Effector CD8-positive, alpha-beta T cell (primary cell): ENCODE measurements at places on chromosomes 6 and 20.

GRCh38 chr6:70980727-70981126, 23.9 kb upstream of the B3GAT2 start:
- DNase-seq = no peak

GRCh38 chr20:57522380-57523140, 2.4 kb downstream of the CTCFL start:
- DNase-seq = no peak

- no peak for DNase-seq
Measured at GRCh38 chr20:20829681-20830080, 117.2 kb upstream of the RALGAPA2 start.

DNA sequence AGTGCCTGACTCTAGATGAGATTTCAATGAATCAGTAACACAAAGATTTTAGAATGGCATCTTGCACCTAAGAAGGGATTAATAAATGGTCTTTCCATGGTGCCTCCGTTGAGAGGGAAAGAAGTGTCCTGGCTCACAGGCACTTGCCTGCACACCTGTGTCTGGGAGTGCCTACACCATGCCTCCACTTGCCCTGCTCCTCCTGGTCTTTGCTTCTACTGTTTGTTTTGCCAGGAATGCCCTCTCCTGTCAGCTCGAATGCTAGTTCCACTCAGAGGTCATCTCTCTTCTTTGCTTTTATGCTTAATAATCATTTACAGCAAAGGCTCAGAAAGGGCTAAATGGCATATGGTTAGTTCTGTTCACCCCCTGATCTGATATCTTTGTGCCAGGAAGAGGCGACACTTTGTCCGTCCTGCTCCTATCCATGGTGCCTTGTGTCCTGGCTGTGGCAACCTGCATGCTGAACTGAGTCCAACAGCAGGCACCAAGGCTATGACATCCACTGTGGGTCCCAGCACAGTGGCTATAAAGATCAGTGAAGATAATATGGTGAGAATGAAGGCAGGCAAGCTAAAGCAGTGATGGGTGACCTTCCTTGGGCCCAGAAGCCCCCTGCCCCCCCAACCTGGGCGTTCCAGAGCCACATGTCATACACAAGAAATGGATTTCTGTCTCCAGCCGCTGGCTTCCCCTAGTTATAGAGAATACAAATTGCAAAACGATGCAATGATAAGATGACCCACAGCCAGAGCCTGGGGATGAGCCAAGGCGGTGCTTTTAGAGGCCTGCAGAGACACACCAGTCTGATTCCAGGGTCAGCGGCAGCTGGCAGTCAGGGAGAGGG, 1.4 kb downstream of the C6orf132 start:
- no peak for DNase-seq

DNA sequence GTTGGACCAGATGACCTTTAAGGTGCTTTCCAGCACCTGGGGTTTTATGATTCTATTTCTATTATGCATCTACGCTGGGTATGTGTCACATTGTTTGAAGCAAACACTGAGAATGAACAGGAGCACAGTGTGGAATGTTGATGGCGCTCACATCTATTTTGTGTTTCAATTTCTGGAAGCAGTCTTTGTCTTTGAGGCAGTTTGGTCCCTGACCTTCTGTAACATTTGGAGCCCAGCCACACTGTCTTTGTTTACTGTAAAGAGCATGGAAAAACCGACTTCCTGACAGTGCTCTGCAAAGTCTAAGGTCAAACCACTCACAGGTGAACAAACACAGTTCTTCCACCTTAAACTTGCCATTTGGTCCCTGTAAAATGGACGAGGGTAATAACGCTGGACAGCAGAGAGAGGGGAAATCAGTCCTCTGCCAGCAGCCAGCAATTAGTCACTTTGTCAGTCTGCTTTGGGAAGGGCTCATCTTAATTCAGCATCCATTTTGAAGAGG, 155.5 kb downstream of the PRL start:
- DNase-seq = no peak

DNA sequence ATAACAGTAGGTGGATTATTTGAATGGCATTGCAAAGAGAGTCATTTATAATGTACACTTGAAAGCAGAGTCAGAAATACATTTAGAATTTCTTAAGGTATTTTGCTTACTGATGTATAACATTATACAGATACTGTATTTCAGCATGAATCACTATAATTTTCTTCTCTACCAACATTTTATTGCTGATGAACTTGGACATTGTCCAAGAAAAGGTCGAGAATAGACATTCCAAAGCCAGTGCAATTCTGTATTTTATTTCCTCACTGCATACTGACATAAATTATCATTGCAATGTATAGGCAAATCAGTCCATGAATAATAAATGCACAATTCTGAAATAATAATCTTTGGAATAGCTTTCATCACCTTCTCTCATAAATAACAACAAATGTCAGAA, 1420.0 kb upstream of the EYS start:
- no peak for DNase-seq

DNA sequence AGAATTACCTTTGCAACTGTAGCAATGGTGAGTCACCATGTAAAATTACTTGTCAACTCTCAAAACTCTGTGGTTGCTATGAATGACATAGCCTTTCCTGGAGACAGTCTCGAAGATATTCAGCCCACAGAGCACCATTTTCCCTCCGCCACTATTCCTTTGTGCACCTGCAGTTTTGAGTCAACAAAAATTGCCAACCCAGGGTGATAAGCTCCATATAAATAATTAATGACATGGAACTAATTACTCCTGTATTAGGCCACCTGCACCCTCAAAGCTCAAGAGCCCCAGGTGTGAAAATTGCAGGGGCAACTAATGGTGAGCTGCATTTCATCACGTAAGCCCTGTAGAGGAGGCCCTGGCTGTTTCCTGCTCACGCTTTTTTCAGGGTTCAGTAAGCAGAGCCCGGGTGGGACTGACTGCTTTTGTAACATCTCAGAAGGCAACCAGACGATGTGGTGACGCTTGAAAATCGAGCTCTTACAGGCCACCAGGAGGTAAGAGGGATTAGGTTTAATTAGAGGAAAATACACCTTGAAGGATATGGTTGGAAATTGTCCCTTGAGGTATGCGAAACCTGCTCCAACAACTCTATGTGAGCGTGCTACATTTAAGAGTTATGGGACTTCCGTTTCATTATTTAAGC, 70.8 kb downstream of the BMP2 start:
- no peak for DNase-seq

DNA sequence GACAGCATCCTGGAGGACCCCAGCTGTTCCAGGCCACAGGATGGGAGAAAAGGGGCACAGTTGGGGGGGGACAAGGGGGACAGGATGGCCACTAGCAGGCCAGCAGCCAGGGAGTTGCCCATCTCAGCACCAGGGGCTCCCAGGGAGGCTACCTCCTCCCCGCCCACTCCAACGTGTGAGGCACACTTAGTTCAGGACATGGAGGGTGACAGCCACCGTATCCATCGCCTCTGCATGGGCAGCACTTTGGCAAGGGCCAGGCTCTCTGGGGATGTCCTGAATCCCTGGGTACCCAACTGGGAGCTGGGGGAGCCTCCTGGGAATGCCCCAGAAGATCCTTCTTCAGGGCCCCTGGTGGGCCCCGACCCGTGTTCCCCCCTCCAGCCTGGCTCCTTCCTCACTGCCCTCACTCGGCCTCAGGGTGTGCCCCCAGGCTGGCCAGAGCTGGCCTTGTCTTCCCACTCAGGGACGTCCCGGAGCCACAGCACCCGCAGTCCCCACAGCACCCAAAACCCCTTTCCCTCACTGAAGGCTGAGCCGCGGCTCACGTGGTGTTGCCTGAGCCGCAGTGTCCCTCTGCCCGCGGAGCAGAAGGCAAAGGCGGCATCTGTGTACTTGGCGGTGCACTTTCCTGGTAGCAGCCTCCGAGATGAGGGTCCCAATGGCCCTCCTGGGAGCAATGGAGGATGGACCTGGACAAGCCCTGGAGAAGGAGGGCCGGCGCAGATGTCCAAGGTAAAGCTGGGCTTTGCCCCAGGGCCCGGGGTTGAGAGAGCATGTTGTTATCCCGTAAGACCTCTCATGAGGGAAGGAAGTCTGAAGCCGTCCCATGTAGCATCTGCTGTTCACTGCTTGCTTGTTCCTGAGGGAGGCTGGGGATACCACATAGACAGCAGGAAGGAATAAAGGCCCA, 30.7 kb downstream of the ZNF831 start:
- DNase-seq = no peak

DNA sequence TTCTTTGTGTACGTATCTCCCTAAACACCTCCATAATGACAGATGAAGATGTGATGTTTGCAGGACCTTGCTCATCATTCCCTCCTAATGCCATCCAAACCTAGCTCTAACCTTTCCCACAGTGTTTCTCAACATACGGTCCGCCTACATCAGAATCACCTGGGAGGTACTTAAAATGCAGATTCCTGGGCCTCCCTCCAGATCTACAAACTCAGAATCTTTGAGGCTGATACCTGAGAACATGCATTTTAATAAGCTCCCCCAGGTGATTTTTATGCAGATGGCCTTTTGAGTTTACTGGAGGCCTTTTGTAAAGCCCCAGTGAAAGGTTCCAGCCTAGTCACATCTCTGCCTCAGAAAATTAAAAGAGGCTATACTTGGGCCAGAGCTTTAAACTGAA, 40.5 kb downstream of the METTL24 start:
- DNase-seq = no peak

DNA sequence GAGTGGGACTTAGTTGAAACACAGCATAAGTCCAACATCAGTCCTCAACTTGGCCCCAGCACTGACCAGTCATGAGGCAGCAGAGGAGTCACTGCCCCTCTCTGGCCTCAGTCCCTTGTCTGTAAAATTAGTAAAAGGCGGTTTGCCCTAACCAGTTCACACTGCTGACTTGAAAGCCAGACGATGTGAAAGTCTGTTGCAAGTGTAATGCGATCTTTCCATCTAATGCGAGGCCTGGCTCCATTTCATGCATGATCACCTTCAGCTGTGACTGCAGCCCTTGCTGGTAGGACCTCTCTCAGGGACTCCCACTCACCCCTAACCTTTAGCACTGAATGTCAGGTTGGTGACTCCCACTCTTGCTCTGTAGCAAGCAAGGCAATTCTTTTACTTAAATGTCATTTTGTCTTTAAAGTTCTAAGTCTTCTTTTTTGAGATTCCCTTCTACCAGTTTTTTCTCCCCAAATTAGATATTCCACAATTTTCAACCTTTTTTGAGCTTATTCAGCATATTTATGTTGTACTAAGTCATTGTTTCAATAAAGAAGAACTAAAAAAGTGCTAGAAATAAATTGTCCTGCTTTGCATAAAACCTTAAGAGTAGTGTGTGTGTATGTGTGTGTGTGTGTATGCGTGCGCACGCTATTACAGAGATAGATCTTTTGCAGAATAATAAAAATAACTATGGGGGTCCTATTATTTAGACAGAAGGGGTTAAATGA, 245.5 kb downstream of the PACRG start:
- no peak for DNase-seq

DNA sequence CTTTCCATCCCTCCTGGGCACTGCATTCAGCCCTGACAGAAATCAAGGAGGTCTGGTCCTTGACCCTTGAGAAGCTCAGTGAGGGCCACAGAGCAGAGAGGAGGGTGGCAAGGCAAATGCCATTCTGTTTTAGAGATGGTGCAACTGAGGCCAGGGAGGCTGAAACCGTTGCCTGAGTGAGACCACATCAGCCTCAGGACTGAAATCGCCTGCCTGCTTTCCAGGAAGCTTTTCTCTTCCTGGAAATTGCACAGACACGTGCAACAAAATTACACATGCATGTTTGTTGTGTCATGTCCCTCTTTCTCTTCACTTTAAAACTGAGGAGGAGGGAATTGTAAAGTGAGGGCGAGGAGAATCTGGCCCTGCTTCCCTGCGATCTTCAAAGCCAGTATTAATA, 113.7 kb upstream of the PDE10A start:
- DNase-seq = no peak

GRCh38 chr20:38208088-38208487, 43.0 kb upstream of the TGM2 start:
- DNase-seq = no peak

- peak; percentile 39 for DNase-seq
Measured at GRCh38 chr20:4038047-4038459, 22.7 kb upstream of the RNF24 start.

DNA sequence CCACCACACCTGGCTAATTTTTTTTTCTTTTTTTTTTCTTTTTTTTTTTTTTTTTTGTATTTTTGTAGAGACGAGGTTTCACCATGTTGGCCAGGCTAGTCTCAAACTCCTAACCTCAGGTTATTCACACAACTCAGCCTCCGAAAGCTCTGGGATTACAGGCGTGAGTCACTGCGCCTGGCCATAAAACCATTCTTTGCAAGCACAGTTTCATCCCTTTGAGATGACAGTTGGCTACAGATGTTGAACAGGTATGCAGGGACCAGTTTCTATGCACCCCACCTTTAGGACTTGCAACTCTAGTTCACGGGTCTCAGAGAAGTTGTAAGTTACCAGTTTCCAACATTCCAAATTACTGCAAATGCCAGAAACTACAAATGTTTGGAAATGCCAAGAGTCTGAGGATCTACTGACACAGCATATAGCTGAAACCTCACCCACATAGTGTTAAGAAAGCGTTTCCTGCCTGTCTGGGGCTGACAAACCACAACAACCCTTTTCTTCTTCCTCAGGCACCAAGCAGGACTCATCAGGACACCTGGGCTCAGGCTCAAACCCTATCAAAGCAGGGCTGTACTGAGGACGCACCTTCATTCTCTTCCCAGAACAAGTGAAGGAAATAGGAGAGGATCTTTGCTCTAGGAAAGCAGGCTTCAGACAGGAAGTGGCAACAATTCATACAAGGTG, 22.9 kb downstream of the ARHGAP18 start:
- no peak for DNase-seq

DNA sequence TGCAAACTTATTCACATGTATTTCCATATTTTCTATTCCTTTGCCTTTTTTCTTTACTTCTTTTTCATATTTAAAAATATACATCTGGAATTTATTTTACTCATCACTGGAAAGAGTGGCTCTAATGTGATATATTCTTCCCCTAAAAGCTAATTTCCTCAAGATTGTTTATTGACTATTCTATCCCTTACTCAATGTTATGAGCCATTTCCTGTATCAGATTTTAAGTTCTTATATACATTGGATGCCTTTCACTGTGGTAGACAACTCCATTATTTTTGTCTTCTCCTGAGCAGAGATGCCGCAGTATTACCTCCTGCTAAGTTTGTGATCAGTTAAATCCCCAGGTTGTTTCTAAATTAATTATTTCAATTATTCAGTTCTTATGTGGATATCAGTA, 418.4 kb upstream of the JAG1 start:
- DNase-seq = no peak

- DNase-seq = no peak
Measured at GRCh38 chr6:121338956-121339355, 4.7 kb upstream of the TBC1D32 start.

DNA sequence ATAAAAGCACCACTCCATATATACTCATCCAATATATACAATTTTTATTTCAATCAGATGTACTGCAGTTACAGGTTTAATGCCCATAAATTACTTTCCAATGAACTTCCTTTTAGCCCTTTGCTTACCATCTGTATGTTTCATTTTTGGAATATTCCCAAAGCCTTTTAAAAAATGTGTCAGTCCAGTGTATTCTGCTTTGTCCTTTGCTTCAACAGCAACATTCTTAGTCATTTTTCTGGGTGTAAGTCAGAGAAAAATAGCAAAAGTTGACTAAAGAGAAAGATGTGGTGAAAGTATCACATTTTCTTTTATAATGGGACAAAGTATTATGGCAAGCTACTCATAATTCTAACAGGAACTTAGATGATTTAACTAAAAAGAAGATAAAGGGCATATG, 15.2 kb downstream of the DSE start:
- DNase-seq = no peak

- DNase-seq = no peak
Measured at GRCh38 chr20:57650756-57651483, 30.7 kb upstream of the ZBP1 start.

- DNase-seq = no peak
Measured at GRCh38 chr6:38024908-38025307, 205.4 kb downstream of the ZFAND3 start.

GRCh38 chr6:859936-860335, 167.0 kb upstream of the EXOC2 start:
- DNase-seq = no peak
